ENCODE measurements at places on chromosomes 7 and 10.

- DNase-seq, result no peak
Measured at GRCh38 chr10:118277871-118278270, 64.3 kb downstream of the FAM204A start.

- no peak for DNase-seq
Measured at GRCh38 chr7:24361001-24361400, 77.0 kb downstream of the NPY start.

GRCh38 chr7:29623973-29624372, 60.3 kb downstream of the PRR15 start:
- no peak for DNase-seq

GRCh38 chr10:109823196-109823595, 100.1 kb downstream of the XPNPEP1 start:
- no peak for DNase-seq

- DNase-seq, result no peak
Measured at GRCh38 chr7:31186202-31186601, 134.1 kb downstream of the ADCYAP1R1 start.
